ENCODE measurements at places on chromosomes 12 and 14. TPM values are rescaled to one million over a fixed set of nuclear protein-coding genes. Genes with fewer than 3 reads are reported as not detected.

Gene BCAT1
- total RNA-seq: 45.3 TPM

DNA sequence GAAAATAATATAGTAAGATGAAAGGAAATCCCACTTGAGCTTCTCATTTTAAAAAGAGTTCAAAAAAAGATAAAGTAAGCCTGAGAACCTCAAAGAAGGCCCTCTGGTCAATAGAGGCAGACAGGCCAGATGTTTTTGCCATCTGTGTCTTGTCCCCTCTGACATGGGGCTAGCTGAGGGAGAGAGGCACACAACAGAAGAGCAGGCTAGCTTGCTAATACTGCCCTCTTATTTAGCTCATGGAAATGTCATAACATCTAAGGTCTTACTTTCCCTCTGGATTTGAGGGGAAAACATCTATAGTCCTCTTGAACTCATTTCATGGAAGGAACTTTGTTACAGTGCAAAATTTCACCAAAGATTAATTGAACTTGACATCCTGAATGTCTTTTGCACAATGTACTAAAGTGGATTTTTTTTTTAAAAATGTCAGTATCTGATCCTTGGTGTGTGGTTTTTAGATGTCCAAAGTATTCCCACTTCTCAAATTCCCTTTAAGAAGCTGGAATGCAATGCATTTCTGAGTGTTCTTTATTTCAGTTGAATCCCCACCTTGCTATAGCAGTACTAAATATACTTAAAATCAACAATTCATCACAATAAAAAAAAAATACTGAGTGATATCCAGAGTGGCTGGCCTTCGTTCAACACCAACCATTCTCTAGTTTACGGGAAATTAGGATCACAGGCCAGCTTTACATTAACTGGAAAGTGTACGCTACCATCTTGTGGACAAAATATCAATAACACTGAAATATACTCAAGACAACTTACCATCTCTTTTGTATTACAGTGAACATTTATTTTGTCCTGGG, 176.7 kb downstream of the PAH start:
- DNase-seq: peak; percentile 11

DNA sequence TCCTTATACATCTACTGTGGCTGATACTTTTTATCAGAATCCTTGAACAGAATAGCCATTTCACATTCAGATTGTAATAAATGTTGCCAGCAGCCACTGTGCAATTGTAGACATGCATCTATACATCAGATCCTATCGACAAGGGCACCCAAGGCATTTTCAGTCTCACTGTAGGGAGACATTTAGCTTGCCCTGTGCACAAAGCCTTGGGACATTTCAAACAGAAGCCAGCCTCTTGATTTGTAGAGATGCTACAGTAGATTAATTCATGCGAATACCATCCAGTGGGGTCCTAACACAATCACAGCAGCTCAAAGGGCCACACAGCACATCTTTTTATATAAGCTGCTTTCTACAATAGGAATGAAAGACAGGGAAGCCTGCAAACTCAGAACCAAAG, 81.4 kb downstream of the SLC8A3 start:
- no peak for DNase-seq

Gene PPP1R36
- total RNA-seq: not detected

Gene MANSC1
- 2.6 TPM for total RNA-seq

DNA sequence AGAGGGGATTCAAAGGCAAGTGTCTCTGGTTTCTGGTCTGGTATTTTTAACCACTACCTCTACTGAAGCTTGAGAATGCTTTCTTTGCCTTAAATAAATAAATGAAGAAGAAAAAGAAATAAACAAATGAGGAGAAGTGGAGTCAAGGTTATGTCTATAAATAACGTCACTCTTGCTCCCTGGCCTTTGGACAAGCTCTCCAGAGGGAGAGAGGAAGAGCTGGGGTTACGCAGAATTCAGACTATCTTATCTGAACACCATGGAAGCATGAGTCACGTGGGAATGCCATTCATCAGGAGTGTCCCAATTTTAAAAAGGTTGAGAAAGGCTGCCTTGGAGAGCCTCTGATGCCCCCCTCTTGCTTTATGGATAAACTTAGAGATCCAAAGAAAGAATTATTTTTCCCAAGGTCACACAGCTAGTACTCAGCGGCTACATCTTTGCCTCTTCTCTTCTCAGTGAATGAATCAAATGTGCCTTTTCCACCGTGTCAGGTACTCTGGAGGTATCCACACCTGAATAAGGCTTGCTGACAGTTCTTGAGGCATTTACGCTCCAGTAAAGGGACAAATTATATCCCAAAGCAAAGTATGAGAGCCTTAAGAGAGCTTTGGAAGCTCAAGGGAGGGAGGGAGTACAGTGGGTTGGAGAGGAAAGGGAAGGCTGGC, 12.9 kb upstream of the MSI1 start:
- DNase-seq: peak; percentile 72

Gene TMEM52B
- not detected for total RNA-seq

GRCh38 chr12:124505001-124505818, 62.2 kb downstream of the NCOR2 start:
- no peak for DNase-seq

DNA sequence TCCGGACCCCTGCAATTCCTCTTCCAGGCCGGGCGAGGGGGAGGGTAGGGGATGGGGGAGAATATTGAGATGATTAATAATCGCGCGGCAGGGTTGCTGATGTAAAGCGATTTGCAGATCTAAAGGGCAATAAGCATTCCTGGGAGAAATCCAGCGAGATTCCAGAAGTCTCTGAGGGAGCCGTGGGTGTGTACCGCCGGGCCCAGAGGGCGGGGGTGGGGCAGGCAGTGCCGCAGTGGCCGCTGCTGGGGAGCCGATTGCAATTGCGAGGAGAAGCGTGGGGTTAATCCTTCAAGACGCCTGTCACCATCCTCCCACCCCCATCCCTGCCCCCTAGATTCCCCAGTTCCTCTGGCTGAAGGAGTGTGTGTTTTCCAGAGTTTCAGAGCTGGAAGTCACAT, 16.4 kb downstream of the FOS start:
- peak; percentile 90 for DNase-seq

GRCh38 chr14:69152181-69152901, 578 bp downstream of the DCAF5 start:
- peak; percentile 62 for DNase-seq

Gene ZFYVE26
- total RNA-seq: 13.3 TPM

- no peak for DNase-seq
Measured at GRCh38 chr12:125687820-125688219, 622.6 kb downstream of the AACS start.

- peak; percentile 84 for DNase-seq
Measured at GRCh38 chr14:28608851-28609828, 157.4 kb upstream of the FOXG1 start.

DNA sequence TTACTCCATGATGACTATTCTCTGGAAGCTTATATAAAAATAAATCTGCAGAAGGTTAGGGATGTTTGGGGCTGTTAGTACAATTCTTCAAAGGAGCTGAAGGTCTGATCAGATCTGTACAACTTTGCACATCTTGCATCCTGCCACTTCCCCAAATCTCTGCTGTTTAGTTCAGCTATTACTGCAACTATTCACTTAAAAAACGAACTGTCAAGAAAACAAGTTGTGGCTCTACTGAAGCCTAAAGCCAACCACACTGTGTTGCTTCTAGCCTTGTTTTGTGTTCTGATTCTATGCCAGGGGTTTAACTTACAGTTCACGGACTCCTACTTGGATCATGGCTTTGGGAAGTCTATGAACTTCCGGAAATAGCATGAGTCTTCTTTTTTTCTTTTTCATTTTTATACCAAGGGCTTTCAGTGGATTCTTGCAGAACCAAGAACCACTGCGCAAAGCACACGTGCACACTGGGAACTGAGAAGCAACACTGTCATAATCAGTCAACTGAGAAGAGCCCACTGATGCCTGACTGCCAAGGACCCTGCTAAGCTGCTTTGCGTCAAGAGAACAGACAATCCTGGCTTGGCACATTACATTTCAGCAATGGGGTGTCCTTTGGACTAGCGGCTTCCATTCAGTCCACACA, 66.3 kb upstream of the EEA1 start:
- no peak for DNase-seq

Gene MIS18BP1
- total RNA-seq: 34.8 TPM

Gene EML1
- 16.6 TPM for total RNA-seq

GRCh38 chr12:19404242-19404880, 34.9 kb upstream of the AEBP2 start:
- DNase-seq: no peak

DNA sequence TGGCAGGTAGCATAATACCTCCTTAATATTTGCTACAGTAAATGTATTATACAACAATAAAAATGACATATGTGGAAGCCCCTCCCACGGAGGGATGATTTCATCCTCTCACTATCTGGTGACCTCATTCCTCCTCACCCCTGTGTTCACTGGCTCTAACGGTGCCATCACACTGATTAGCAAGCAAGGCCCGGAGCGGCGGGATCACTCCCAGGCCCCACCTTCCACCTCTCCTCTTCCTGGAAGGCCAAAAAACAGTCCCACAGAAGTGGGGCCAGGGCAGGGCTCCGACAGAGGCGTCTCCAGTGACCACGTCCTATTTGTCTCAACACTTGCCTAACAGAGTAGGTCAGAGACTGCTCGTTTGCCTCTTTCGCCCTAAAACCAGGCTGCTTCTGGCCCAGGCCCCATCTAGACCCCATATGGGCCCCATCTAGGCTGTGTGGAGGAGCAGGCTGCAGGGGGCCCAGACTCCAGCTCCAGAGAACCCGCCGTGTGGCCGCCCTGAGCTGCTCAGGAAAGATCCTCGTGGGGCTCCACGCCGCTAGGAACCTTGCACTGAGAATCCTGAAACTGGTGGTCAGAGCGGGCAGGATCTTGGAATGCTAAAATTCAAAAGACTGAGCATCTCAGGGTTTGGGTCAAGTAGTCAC, 3.7 kb downstream of the SELPLG start:
- peak; percentile 80 for DNase-seq

GRCh38 chr12:102879144-102879763, 37.8 kb downstream of the PAH start:
- DNase-seq: peak; percentile 24

DNA sequence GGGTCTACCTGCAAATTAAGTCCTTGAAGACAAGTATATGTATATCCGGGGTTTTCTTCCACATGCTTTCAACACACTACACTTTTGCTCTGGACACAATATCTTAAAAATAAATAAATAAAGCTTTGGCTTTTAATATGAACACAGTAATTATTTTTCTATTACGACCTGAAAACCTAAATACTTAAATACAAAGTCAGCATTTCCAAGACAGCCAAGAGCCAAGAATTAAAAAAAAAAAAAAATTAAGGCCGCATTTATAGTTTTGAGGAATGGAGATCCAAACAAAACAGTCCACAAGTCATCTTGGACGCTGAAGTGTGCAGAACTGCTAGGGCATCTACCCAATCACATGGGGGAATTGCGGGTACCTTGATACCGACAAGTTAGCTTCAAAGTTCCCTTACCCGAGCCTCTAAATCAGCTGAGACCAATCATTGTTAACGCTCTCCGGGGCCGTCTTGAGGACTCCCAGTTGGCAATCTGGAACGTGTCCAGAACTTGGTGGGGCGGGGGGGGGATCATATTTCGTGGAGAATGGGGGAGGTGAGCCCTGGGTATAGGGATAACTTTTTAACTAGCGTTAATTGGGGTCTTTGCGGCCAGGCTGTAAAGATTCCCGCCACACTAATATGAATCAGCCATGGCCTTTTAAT, 731 bp upstream of the PCNX4 start:
- peak; percentile 89 for DNase-seq

DNA sequence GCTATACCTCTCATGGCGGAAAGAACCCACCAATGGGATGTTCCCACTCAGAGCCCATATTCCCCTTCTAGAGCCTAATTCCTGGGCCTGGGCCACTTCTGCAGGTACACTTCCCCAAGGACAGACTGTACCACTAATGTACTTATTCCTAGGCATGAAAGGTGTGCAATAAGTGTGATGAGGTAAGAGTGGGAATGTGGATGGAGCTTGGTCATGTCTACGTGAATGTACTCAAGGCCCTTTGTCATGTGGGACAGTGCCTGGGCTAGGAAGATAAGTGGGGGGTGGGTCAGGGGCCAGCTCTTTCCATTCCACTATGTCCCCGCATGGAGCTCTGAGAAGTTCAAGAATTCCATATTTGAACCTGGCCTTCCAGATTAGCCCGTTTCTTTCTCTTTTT, 63.4 kb upstream of the FUT8 start:
- DNase-seq: no peak

GRCh38 chr12:122732170-122732569, 1.5 kb upstream of the HCAR1 start:
- no peak for DNase-seq

Gene TPPP2
- not detected for total RNA-seq

DNA sequence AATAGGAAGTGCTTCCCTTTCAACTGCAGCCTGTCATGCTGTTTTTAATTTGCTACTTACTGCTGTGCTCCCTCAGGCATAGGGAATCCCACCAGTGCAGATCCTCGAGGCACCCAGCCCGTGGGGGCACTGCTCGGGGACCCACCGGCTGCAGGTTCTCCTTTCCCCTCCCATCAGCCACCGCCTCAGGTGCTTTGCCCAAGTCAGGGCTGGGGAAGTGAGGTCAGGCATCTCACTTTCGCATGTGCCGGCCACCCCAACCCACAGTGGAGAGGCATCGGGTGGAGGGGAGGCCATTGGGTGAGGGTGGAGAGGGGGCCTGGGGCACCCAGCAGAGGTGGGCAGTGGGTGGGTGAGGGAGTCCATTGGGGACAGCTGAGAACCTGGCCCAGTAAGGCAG, 41.9 kb upstream of the MAX start:
- no peak for DNase-seq

GRCh38 chr14:40164083-40164482, 731.9 kb upstream of the FBXO33 start:
- DNase-seq: no peak

Gene DCN
- total RNA-seq: 0.92 TPM

Gene CLEC7A
- total RNA-seq: not detected

Gene RHEBL1
- 1.1 TPM for total RNA-seq

GRCh38 chr12:25993901-25994651, 35.6 kb downstream of the RASSF8 start:
- DNase-seq: peak; percentile 85

DNA sequence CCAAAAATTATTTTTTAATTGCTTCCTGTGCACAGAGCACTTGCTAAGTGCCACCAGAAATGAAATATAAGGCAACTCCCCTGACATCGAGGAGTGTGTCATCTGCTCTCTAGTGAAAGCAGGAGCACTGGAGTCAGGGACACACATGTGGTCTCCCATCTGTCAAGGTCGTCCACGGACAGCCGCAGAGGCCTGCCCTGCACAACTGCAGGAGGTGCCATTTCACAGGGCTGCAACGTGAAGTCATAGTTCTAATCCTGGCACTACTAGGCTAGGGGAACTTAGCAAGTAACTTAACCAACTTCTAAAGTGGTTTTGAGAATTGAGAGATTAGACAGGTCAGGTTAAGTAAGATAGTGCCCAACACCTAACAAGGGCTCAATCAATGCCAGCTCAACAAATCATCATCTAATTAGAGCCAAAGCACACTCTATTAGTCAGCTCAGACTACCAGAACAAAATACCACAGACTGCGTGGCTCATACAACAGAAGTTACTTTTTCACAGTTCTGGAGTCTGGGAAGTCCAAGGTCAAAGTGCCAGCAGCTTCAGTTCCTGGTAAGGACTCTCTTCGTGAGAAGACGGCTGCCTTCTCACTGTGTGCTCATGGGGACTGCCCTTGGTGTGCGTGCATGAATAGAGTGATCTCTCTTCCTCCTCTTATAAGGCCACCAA, 30.7 kb downstream of the FOXN3 start:
- no peak for DNase-seq

Gene ADSS1
- 63.8 TPM for total RNA-seq
